NCI-H2081 treated with DMSO at 0.1 percent for 48 hours (cell line): ENCODE measurements at places on chromosomes 16 and 17.

- DNase-seq: peak; percentile 9
Measured at GRCh38 chr17:39235555-39236449, 10.1 kb upstream of the STAC2 start.

DNA sequence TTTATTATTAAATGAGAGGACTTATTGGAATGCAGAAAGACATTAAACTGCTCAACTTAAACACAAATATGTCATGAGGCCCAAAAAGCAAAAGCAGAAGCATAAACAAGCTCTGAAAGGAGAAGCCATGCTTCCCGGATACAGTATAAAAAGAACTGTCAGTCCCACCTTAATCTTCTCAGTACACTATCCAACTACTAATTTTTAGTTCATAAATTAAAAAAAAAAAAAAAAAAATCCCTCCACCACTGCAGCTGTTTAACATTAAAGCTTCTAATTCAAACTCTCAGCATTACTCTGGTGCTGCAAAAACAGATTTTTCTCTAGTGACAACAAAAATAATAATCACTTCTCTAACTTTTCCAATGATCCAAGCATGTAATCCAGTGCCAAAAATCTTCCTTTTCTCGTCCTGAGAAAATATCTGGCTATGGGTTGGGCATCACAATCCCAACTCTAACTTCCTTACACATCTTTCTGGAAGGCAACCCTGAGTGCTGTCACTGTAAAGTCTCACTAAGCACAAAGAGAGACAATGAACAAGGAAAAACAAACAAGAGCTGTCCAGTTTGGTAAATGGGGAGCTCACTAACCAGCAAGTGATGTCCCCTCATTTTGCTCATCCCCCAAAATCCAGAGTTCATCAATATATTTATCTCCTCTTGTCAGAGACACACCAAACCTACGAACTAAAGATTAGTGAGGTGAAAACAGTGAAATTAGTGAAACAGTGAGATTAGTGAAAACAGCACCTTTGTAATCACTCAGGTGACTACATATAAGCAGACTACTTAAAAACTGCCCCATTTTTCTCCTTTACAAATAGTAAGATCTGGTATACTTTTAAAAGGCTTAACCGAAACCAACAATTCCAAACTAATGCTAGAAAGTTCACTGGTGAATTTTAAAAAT is 5.5 kb downstream of the USP32 start:
- no peak for DNase-seq

DNA sequence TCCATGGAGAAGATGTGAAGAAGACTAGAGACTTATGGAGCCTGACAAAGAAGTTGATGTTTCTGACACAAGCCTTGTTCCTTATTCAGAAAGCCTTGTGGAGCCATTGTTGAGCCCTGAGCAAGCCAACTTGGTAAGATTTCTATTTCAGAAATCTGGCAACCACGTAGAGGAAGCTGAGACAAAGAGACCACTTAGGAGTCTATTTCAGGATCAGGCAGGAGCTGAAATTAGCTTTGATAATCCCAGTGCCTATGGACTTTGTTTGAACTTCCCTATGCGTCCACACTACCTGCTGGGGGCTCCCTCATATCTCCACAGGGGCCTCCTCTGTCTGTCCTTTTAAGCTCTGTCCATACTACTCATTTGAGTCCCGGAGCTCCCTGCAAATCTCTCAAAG is 540.0 kb upstream of the GOT2 start:
- no peak for DNase-seq

- DNase-seq: no peak
Measured at GRCh38 chr16:12422233-12422632, 381.5 kb downstream of the CPPED1 start.

DNA sequence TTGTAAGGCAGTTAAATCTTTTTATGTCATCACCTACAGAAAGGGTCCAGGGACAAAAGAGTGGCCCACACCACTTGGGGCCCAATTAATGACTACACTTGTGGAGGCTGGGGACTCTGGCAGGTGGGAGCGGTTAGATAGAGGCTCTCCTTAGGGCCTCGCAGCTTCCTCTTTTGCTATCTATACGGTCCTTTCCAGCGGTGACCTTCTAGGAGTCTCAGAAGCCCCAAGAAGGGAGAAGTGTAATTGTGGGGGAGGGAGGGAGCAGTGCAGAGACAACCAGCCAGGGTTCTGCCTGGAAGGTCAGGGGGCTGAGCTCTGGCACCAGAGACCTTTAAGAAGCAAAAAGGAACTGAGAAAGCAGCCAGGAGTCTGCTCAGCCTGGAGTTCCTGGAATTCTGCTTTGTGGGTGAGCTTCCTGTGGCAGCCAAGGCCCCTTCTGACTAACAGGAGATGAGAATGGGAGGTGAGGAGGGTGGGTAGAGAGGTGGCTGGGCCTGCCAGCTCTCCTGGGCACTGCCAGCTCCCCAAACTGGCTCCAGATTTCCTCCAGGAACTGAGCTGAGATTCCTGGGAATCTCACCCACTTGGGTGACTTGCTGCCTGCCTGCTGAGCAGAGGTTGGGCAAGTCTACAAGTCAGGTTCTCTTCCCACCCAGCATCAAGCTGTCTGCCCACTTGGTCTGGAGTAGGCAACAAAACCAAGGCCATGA is 16.3 kb upstream of the MAP3K14 start:
- DNase-seq: no peak

- DNase-seq: no peak
Measured at GRCh38 chr17:9170853-9171252, 149.5 kb downstream of the NTN1 start.

GRCh38 chr17:8119581-8120519 is 1.5 kb upstream of the ALOXE3 start:
- DNase-seq: peak; percentile 69

GRCh38 chr16:8655184-8655717 is 19.2 kb upstream of the ABAT start:
- DNase-seq: no peak

- DNase-seq: no peak
Measured at GRCh38 chr17:76537578-76538280, at the start of gene CYGB. CYGB (minus strand) TSS chr17:76537709; CDS start chr17:76537542, 167 bp downstream.

GRCh38 chr16:67393111-67393787 is at the start of gene TPPP3:
TPPP3 (minus strand) TSS chr16:67393498; CDS start chr16:67391111, 2,387 bp downstream.
- no peak for DNase-seq

GRCh38 chr16:13130586-13130985 is 229.2 kb downstream of the SHISA9 start:
- no peak for DNase-seq

- DNase-seq: no peak
Measured at GRCh38 chr17:75003070-75003956, 9.2 kb upstream of the MRPL58 start.

- no peak for DNase-seq
Measured at GRCh38 chr17:51434434-51435170, 174.3 kb downstream of the UTP18 start.

- no peak for DNase-seq
Measured at GRCh38 chr17:82023447-82024241, 539 bp downstream of the LRRC45 start.

- no peak for DNase-seq
Measured at GRCh38 chr17:17080181-17080631, 37.9 kb downstream of the MPRIP start.

- DNase-seq: no peak
Measured at GRCh38 chr16:1958715-1959268, 546 bp upstream of the NDUFB10 start.

- no peak for DNase-seq
Measured at GRCh38 chr17:1945621-1946020, 79.5 kb downstream of the RTN4RL1 start.

GRCh38 chr16:48220891-48221290 is 23.2 kb upstream of the LONP2 start:
- no peak for DNase-seq

DNA sequence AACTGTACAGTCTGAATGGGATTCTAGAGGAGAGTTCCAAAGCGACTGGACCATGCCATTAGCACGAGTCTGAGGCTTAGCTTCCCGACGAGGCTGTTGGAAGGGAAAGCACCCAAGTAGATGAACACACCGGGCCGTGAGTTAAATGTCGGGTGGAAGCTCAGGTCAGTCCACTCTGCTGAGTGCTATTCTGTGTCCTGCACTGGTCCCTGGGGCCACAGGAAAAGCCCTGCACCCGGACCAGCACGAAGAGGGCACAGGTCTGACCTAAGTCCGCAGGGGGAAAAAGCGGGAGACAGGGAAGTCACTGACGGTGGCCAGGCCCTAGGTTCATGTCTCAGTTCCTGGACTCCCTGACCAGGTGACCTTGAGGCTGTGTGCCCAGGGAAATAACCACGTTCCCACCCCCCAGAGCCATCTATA is 44.1 kb upstream of the RBFOX3 start:
- DNase-seq: no peak

- DNase-seq: no peak
Measured at GRCh38 chr17:31068291-31068690, 26.5 kb upstream of the NF1 start.

GRCh38 chr16:85860413-85861094 is 38.4 kb upstream of the IRF8 start:
- no peak for DNase-seq

GRCh38 chr17:38672788-38673706 is 1.7 kb downstream of the EPOP start:
- no peak for DNase-seq

DNA sequence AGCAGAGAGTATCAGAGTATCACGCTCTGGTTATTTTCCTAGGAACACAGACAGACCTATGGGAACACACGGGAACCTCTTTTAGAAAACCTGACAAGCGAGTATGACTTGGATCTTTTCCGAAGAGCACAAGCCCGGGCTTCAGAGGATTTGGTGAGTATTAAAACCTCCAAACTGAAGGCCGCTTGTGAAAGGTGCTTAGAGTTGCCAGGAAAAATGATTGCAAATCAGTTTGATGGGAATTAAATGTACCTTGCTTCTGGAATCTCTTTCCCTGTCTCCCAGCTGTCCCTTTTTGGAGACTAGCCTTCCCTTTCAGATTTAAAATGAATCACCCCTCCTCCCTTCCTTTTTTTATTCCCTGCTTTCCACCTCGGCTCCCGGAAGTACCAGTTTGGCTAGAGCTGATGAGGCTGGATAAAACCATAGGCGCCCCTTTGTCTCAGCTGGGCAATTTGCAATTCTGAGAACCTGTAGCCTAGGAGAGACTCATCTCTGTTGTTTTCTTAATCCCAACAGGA is 27.3 kb downstream of the KAT7 start:
- no peak for DNase-seq

DNA sequence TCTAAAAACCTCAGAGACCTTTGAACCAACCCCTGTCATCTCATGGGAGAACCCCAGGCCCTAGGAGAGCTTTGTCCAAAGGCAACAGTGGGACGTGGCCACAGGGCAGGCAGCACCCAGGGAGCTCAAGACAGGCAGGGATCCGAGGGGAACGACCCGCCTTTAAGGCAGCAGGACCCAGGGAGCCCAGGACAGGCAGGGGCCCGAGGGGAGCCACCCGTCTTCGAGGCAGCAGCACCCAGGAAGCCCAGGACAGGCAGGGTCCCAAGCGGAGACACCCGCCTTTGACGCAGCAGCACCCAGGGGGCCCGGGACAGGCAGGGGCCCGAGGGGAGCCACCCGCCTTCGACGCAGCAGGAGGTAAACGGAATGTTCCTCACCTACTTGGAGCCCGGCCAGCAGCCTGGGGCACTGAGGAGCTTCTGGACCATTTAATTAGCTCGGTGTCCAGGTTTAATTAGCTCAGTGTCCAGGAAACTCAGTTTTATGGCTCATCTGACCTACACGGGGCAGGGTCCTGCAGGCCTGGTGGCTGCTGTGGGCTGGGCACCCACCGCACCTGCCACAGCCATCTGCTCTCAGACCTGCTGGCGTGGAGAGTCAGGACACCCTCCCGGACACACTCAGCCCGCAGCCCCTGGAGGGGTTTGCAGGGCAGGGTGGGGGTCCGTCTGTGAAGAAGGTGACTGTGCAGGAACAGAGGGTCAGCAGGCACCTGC is 24.4 kb downstream of the PIEZO1 start:
- DNase-seq: no peak

DNA sequence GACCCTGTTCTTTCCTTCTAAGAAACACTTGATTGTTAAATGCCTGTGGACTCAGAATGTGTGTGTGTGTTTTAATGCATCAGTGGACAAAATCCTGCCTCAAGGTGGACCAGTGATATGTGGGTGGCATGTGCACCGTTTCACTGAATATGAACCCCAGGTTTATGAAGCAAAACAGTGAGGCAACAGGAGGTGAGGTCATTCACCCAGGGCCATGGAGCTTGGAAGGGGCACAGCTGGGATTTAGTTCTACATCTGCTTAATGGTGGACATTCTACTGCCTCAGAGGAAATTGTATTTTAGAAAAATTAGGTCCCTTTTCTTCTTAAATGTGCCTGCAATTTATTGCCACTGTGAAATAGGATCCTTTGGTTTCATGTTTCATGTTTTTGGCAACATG is 549.5 kb upstream of the EEF2KMT start:
- DNase-seq: no peak

GRCh38 chr16:57802341-57803133 is at the start of gene KIFC3:
KIFC3 (minus strand) TSS chr16:57802491; CDS start chr16:57798243, 4,248 bp downstream.
- no peak for DNase-seq

DNA sequence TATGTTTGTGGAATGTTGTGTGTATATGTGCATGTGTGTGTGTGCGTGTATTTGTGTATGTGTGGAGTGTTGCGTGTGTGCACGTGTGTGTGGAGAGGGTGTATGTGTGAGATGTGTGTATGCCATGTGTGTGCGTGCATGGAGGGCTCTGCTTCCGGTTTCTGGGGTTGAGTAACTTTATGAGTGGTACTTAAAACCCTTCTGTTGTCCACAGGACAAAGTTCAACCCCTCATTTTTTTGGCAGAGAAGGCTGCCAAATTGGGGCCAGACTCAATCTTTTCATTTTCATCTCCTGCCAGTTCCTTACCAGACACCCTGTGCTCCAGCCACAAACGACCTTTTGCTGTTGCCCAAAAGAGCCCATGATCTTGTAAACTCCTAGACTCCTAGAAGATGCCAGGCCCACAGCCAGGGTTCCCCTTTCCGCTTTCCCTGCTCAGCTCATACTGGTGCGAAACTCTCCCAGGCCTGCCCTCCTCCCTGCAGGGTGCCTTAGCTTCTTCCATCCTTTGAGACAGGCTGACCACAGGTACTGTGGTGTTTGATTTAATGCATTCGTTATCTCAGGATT is 100.2 kb downstream of the CMIP start:
- no peak for DNase-seq

DNA sequence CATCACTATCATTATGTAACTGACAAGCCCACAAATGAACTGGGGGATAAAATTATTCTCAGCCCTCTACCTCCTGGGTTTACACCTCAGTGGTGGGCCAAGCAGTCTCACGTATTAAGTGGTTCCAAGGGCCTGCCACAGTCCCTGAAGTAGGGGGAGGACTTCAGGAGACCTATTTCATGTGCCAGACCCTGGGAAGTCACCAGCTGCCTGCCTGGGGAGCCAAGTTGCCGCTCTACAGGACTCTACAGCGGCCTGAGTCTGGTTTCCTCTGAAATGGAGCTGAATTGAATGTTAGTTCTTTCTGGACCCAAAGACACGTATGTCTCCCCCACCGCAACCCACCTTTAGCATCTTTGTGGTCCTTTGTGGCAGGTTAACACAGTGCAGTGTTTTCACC is 187.0 kb downstream of the IRX3 start:
- DNase-seq: no peak
